ENCODE measurements at places on chromosomes 7 and 10. TPM values are rescaled to one million over a fixed set of nuclear protein-coding genes. Genes with fewer than 3 reads are reported as not detected.

GRCh38 chr10:50607356-50607925 lies 16.3 kb downstream of the SGMS1 start:
- DNase-seq, result no peak

GIMAP7 gene
- total RNA-seq, result not detected

AQP1 gene
- total RNA-seq, result 0.91 TPM

MXI1 gene
- 260 TPM for total RNA-seq

- DNase-seq, result no peak
Observed at GRCh38 chr10:66378117-66378876, 547.5 kb upstream of the LRRTM3 start.

GRCh38 chr7:150307904-150308303 lies 15.3 kb upstream of the LRRC61 start:
- DNase-seq, result no peak

CAMK2B gene
- not detected for total RNA-seq

DNA sequence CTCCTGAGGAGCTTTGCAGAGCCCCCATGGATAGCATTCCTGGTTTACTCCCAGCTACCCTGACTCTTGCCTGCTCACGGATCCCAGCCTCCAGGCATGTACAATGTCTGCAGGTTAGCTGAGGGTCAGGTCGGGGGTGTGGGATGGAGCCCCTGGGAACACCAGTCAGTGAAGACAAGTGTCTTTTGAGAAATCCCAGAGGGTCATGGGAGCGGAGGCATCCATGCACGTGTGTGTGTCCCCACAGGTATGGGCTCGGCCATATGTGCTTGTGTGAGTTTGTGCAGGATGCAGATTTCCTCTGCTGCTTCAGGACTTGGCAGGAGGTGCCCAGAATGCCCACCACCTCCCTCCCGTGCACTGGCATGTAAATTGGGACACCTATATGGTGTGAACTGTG lies 28.3 kb upstream of the EN2 start:
- no peak for DNase-seq

BMPER gene
- 72.2 TPM for total RNA-seq

GRCh38 chr7:3176112-3177000 lies 124.7 kb upstream of the SDK1 start:
- DNase-seq, result peak; percentile 56

SLC26A4 gene
- total RNA-seq, result not detected

DNA sequence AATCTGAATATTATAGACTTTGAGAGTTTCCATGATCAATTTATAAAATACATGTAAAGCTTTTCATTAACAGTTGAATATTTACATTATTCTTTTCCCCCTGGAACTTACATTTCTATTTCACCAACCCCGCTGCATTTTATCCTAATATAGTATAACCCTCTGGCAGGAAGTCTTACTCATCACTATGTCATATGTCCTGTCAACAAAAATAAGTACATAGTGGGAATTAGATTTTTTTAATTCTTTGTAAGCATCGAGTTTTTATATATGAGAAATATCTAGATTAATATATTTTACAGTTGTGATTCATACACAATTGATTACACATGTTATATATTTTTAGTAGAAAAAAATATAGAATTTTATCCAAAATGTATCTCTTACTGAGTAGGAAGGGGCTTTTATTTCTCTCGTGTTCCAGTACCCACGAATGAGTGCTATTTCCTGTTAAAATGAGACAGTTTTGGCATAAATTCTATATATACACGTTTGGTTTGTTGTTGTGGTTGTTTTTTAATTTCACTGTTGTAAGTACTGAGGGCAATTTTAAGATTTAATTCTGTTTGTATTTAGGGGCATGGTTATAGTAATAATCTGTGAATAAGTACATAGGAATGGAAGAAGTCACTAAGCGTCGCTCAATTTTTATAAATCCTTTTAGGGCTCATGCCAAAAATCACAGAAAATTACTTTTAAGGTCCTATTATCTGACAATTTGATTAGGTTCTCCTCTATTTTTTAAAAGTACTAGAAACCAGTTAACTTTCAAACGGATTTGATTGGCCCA lies 87.1 kb downstream of the HECW1 start:
- DNase-seq, result no peak

DNA sequence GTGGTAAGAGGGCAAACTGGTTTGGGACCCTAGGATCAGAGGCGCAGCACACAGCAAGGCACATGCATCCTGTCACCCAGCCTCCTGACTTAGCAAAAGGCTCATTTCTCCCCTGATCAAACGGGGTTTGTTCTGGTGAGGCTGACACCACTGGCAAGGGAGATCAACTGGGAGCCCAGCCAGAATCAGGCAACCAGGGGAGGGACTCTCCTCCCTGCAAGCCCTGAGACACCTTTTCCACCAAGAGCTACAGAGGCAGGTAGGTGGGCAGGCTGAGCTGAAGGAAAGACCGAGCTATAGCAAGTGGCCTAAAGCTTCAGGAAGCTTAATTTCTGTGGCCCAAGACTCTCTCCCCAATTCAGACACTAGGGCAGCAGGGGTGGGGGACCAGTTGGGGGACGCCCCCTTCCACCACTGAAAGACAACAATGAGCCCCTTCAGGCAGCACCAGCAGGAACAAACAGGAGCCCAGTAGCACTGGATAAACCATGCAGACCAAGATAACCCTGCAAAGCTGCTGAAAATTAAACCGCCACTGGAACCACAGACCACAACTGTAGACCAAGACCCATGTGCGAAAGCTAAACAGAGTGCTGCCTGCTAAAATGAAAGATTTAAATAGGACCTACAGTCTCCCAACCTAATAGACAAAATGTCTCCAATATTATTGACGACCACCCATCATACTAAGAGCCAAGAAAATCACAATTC lies 27.1 kb upstream of the SAR1A start:
- DNase-seq, result no peak

NCF1 gene
- not detected for total RNA-seq

SLC26A3 gene
- total RNA-seq, result not detected

- peak; percentile 47 for DNase-seq
Observed at GRCh38 chr10:3755440-3756359, 29.3 kb downstream of the KLF6 start.

YAE1 gene
- total RNA-seq, result 24.1 TPM

DNA sequence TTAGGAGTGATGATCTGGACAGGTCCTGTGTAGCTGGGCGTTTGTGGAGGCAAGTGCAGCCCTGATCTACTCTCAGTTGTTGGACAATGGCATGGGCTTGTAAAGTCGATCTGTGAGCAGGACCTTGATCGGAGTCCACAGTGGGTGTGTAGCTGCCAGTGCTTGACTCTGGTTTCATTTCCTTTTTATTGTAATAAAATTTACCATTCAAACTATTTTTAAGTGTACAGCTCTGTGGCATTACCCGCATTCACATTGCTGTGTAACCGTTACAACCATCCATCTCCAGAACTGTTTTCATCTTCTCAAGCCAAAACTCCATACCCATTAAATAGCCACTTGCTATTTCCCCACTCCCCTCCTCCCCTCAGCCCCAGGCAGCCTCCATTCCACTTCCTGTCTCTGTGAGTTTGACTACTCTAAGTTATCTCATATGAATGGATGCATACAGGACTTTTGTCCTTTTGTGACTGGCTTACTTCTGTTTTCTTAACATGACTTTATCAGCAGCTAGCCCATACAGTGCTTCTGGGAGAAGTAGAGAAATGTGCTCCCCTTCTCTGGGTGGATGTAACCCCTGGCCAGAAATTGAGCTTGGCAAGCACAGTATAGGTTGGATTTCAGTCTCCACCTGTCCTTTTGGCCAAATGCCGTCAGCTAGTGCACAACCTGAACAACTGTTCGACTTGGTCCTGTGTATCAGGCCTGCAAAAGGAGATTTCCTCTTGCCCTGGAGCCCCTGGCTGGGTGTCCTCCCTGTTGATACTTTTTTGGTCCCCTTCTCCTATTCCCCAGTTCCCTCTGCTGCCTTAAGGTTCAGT lies 180.0 kb downstream of the LRMDA start:
- DNase-seq, result no peak

GRCh38 chr10:121459279-121459621 lies 139.0 kb downstream of the FGFR2 start:
- DNase-seq, result no peak

NACAD gene
- 6.7 TPM for total RNA-seq

STEAP1 gene
- 0.66 TPM for total RNA-seq

- peak; percentile 63 for DNase-seq
Observed at GRCh38 chr10:72229261-72230251, 13.5 kb upstream of the ASCC1 start.

ANXA7 gene
- total RNA-seq, result 85.7 TPM

DNA sequence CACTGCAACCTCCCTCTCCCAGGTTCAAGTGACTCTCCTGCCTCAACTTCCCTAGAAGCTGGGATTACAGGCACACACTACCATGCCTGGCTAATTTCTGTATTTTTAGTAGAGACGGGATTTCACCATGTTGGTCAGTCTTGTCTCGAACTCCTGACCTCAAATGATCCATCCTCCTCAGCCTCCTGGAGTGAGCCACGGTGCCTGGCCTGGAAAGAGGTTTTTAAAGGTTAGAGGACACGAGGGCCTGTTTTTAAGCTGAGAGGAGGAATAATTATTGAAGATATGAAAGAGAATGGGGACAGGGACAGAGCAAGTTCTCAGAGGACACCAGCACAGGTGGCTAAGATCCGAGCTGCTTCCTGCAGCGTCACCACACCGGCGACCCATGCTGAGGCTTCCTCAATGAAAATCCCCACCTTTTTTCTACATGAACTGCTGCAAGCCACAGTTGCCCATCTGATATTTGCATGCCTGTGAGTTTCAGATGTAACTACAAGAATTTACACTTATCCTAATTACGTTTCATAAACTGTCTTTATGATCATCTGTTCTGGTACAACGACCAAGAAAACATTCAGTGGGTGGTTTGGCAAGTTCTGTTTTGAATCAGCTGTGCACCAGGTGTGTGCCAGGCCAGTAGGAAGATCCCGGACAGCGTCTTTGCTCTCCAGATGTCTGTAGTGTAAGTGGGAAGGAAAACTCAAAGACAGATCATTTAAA lies 76.0 kb downstream of the HIP1 start:
- DNase-seq, result no peak

All from endodermal cell (in vitro differentiated cells).